ENCODE measurements at places on chromosomes 3 and 15. TPM values are rescaled to one million over a fixed set of nuclear protein-coding genes. Genes with fewer than 3 reads are reported as not detected.

DNA sequence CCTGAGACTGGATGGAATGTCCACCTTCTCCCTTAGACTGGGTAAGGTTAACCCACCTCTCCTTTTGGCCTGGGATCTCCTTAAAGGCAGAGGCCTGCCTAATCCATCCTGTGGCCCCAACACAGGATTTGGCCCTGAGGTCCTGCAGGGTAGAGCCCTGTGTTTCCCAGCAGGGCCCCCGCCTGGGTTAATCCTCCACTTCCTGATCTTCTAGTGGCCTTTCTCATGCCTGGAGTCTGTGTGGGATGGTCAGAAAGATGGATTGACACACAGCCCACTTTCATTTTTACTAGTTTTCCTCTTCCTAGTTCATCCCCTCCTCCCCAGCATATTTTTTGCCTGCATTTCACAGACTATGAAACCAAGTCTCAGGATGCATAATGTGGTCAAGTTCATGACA lies 48.9 kb upstream of the SLC6A6 start:
- no peaks in the 10 kb centered on the region for H3K27me3 ChIP-seq
- H3K27ac ChIP-seq = no peak overlapping the region
- H3K4me1 ChIP-seq = no peaks in the 10 kb centered on the region
- no peaks in the 10 kb centered on the region for H3K36me3 ChIP-seq
- no peak for DNase-seq
- no peak overlapping the region for H3K4me3 ChIP-seq

The RAB6B gene
- 3.9 TPM for total RNA-seq

DNA sequence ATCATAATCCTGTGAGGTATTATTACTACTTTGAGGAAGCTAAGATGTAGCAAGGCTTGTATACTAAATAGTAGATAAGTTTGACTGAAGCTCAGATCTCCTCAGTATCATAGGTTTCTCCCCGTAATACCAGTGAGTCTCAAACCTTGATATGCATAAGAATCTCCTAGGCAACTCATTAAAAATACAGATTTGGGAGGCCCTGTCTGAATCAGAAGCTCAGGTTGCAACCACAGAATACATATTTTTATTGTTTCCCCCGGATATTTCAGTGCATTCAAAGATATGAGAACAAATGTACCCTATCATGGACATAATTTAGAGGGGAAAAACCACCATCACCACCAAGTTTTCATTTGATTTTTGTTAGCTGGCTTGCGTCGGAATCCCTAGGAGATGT lies 242.1 kb upstream of the C2CD4B start:
- H3K27ac ChIP-seq = no peak overlapping the region
- H3K27me3 ChIP-seq = no peaks in the 10 kb centered on the region
- no peak overlapping the region for H3K4me3 ChIP-seq

The IDH2 gene
- total RNA-seq = 107 TPM

GRCh38 chr3:177385831-177386301 lies 188.6 kb upstream of the TBL1XR1 start:
- no peak for DNase-seq
- H3K4me3 ChIP-seq = no peak overlapping the region
- no peaks in the 10 kb centered on the region for H3K36me3 ChIP-seq
- H3K4me1 ChIP-seq = no peaks in the 10 kb centered on the region
- no peaks in the 10 kb centered on the region for H3K27me3 ChIP-seq

GRCh38 chr3:104257486-104257885 lies 1109.2 kb upstream of the ALCAM start:
- H3K4me1 ChIP-seq = no peaks in the 10 kb centered on the region
- no peak overlapping the region for H3K4me3 ChIP-seq
- H3K27me3 ChIP-seq = no peaks in the 10 kb centered on the region

DNA sequence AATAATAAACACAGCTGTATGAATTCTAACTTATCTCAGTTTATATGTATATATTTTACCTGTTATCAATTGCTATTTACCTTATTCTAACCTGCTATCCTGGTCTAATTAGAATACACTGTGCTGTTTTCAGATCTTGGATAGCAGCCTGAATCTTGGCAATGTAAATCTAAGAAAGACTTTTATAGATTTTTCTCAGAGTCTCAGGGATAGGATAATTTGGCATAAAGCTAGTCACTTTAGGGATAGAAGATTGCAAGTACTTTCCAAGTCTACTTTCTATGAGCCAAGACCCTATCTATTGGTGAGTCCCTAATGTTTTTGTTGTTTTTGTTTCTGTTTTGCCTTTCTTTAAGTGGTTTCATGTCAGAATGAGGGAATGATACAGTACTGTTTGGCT lies 695.7 kb downstream of the NAALADL2 start:
- H3K4me1 ChIP-seq = no peaks in the 10 kb centered on the region
- no peaks in the 10 kb centered on the region for H3K36me3 ChIP-seq
- no peak for DNase-seq
- no peak overlapping the region for H3K4me3 ChIP-seq

GRCh38 chr15:94547711-94548110 lies 316.4 kb downstream of the MCTP2 start:
- DNase-seq = no peak
- no peaks in the 10 kb centered on the region for H3K36me3 ChIP-seq
- no peaks in the 10 kb centered on the region for H3K4me1 ChIP-seq
- no peak overlapping the region for H3K4me3 ChIP-seq
- H3K27me3 ChIP-seq = no peaks in the 10 kb centered on the region

- no peak for DNase-seq
- H3K4me1 ChIP-seq = no peaks in the 10 kb centered on the region
- no peak overlapping the region for H3K4me3 ChIP-seq
- H3K27ac ChIP-seq = no peak overlapping the region
Observed at GRCh38 chr3:156460206-156460611, 94.7 kb downstream of the SSR3 start.

- no peak for DNase-seq
- H3K27ac ChIP-seq = no peak overlapping the region
- no peaks in the 10 kb centered on the region for H3K36me3 ChIP-seq
- no peak overlapping the region for H3K4me3 ChIP-seq
- H3K27me3 ChIP-seq = no peaks in the 10 kb centered on the region
- H3K4me1 ChIP-seq = no peaks in the 10 kb centered on the region
Observed at GRCh38 chr3:111591555-111591954, 3.6 kb downstream of the ZBED2 start.

GRCh38 chr3:144466114-144466513 lies 494.5 kb downstream of the DIPK2A start:
- H3K36me3 ChIP-seq = no peaks in the 10 kb centered on the region
- no peak overlapping the region for H3K27ac ChIP-seq
- H3K27me3 ChIP-seq = no peaks in the 10 kb centered on the region
- no peak overlapping the region for H3K4me3 ChIP-seq
- no peak for DNase-seq
